ENCODE measurements at places on chromosomes 16 and 17.

DNA sequence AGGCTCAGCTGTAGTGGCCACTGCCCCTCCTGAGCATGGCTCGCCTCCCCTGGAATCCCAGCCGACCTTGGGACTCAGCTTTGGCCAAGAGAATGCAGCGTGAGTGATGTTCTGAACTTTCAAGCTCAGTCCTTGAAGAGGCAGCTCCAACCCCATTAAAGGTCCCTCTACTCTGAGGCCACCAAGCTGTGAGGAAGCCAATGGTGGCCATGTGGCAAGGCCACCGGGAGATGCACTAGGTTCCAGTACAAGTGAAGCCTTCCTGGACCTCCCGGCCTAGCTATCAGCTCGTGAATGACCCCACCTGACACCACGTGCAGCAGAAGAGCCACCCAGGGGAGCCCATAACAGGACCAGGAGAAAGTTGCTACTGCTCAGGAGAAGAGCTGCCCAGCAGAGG lies 81.7 kb upstream of the GNG13 start:
- no peak for DNase-seq

DNA sequence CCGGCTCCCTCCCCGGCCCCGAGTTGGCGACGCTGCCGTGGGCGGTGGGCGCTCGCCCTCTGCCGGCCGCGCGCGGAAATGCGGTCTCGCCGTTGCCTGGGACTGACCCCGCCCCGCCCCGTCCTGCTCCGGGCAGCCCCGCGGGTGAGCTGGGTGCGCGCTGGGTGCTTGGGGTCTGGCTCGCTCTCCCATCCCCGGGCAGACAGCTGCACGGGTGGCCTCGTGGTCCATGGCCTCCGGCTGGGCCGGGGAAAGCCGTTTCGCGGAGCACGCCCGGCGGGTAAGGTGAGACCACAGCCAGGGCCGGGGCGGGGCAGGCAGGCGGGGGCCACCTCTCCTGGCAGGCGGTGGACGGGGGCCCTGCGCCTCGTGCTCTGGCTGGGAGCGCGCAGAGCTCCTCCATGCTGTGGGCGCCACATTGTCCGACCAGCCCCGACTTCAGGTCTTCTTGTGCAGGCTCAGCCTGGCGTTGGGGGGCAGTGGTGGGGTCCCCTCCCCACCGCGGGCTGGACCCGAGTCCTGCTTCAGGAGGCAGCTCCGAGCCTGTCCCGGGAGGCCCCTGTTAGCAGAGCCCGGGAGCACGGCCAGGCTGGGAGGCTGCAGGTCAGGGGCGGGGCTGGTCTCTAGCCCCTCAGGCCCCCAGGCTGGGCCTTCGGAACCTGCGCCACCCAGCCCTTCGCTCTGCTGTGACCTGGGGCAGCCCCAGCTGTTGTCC lies 7.0 kb upstream of the C1QTNF8 start:
- DNase-seq = no peak

GRCh38 chr17:55783684-55784245 lies 32.9 kb downstream of the PCTP start:
- DNase-seq = no peak

DNA sequence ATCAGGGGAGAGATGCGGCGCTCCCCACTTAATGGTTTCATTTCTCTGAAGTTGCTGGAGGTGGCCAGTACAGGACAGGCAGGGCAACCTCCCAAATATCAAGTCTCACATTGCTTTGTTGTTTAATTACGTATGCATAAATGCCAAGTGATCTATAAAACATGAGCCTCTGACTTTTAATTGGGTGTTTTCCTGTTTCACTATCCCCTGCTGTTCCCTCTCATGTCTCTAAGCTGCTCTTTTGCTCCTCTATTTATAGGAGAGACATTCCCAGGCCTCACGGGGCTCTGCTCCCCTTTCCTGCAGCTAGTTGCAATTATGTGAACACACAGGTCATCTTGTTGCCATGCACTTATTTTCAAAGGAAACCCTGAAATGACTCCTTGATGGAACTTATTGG lies 1173.5 kb upstream of the GOT2 start:
- no peak for DNase-seq

GRCh38 chr17:81512562-81513371 lies at the start of gene ACTG1:
Gene ACTG1, minus strand, starts transcription at chr17:81512799. Its CDS starts 445 bp downstream, at chr17:81512354.
- DNase-seq = peak; percentile 73

GRCh38 chr16:83936581-83937165 lies 16.4 kb upstream of the OSGIN1 start:
- no peak for DNase-seq

DNA sequence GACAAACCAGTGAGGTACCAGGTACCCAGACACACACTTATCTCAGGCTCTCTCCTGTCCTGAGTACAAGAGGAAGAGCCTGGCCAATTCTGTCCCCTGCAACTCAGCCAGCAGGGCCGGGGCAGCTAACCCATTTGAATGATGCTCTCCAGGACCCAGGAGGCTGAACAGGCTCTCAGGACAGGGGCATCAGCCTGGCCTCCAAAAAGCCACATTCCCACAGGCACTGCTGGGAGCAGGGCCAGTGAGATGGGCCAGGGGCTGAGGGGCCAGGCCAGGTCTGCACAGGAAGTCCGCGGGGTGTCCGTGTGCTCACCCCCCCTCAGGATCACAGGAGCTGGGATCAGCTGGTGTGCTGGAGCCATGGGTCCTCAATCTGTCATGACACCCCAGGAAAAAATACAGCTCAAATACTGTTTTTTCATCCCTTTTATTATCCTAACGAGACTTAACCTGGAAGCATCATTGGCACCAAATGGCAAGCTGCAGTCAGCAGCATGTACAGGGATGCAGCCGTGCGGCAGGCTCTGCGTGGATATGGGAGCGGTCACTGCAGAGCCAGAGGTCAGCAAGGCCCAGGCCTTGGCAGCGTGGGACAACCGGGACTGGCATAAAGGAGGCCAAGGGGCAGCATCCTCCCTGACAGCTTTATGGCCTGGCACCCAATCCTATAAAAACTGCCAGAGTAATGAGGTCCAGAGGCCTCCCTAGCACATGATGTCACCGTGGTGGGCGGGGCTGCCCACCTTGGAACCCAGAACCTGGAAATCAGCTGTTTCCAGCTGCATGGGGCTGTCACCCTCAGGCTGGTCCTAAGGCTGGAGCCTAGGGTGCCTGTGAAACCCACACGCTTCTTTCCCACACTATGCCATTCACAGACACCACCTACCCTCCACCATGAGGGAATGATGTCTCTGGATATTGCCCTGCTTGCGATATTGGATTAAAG lies 276.7 kb downstream of the C16orf95 start:
- no peak for DNase-seq

DNA sequence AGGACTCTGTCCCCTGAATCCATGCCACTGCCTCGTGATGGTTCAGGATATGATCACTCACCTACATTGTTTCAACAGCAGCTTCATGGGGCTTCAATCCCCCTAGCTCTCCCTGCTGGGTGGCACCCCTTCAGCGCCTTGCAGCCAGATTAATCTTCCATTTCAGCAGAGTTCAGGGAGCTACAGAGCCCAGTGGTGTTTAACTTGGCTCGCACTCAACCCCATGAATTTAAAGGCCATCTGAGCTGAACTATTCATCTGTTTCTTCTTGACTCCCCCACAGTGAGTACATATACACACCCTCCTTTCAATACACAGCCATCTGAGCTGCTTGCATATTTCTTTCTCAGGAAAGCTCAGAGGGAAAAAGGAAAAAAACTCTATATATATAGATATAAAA lies 202.8 kb upstream of the C16orf82 start:
- no peak for DNase-seq

DNA sequence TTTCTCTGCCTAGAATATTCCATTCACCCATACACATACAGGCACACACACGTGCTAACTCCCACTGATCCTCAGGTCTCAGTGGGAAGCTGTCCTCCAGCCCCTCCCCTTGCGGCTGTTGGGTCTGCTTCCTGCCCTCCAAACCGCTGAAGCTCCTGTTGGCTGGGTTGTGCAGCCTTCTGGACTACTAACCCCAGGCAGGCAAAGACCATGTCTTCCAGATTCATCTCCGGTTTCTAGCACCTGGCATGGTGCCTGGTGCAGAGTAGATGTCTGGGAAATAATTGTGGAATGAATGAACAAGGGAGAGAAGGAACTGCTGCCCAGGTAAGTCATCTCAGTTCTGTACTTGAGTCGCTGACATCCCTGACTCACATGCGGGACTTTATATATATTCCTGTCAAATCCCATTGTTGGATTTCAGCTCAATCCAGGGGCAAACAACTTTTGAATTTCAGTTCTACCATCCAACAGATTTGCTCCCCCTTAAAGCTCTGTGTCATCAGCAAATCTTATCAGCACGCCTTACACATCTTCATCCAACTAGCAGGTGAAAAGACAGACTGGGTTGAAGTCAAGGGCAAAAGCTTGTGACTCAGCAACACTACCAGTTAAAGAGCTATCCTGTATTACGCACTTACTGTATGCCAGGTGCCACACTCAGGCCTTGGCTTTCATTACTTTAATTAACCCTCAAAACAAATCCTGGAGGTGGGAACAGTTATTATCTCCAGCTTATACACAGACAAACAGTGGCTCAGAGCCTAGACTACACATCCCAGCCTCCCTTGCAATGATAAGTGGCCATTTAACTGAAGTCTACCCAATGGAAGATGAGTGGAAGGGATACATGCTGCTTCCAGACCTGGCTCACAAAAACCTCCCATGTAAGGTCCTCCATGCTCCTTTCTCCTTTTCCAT lies 51.1 kb downstream of the SRCIN1 start:
- DNase-seq = no peak

DNA sequence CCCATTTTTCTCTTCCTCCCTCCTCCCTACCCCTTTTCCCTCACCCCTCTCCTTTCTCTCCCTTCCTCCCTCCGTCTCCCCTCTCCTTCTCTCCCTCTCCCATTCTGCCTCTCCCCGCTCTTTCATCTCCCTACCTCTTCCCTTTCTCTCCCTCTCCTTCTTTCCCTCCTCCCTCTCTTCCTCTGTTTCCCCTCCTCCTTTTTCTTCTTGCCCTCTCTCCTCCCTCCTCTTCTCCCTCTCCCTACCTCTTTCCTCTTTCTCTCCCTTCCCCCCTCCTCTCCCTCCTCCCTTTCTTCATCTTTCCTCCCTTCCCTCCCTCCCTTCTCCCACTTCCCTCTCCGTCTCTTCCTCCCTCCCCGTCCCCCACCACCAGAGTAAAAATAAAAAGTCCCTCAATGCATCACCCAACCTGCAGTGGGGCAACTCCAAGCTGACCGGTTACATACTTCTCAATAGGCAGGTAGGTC lies 10.4 kb downstream of the CHD9NB start:
- DNase-seq = no peak

- peak; percentile 22 for DNase-seq
Observed at GRCh38 chr17:73546770-73547536, 97.3 kb downstream of the SDK2 start.

DNA sequence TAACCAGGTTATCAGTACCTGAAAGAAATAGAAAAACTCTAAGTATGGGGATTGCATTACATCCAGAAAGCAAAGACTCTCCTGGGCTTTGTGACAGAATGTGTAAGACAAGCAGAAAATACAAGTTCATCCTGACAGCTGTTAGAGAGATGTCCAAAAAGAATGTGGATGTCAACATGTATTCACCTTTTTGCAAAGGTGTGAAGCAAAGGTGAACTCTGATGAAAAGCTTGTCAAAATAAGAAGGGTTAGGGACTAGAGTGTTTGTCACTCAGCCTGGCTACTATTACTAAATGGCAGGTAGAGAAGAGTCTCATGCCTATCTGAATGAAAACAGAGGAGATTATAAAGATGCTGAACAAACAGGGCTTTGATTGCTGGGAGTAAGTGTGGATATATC lies 527.6 kb upstream of the CA10 start:
- no peak for DNase-seq

DNA sequence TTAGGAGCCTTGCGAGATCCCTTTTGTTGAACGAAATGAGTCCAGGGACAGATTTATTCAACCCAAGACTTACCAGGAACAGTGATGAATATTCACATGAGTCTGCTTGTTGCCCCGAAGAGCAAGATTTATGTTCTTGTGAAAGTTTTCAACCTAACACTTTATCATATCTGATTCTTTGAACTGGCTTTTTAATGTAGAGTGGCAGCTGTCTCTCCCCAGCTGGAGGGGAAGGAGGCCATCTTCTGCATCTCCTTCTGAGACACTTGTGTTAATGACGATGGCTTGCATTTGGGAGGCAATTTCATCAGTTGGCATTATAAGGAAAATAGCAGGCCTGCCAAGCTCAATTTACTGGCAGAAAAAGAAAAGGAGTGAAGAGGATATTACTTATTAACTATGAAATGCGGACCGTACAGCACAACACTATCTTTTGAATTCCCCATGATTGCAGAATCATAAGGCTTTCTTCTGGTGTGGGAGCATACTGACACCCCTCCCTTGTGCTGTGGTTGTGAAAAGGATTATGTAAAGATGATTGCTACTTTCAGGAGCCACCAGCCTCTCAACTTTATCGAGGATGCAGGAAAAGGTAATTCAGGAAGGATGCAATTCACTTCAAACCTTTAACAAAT lies 35.7 kb downstream of the SMARCE1 start:
- no peak for DNase-seq

DNA sequence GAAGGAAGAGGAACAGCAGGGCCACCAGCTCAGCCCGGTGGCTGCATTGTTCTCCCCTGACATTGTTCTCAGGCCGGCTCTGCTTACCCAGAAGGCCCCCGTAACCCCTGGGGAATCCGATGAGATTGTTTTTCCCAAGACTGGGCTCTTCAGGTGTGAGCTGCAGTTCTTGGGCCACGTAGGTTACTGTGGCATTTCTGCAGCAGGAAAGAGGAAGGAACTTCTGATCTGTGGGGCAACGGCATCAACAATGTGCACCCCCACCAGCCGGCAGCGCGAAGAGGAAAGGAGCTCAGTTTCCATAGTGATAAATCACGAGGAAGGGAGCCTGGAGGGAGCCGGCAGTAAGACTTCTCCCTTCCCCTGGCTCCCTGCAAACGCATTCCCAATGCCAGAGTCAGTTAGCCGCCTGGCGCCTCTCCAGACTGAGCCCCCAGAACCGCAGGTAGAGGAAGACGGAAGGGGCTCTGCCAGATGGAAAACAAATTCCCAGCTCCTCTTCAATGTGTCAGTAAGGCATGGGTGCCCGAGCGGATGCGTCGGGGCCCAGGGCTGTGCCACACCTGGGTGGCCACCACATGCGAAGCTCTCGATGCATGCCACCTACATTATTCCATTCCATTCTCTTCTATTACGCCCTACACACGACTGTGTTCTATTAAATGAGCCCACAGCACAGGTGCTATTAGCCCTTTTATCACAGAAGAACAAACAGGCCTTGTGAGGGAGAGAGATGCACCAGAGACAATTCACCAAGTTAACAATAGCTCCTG lies 21.5 kb upstream of the PECAM1 start:
- DNase-seq = no peak

- DNase-seq = no peak
Observed at GRCh38 chr16:52727441-52727840, 180.5 kb upstream of the TOX3 start.
